ENCODE measurements at places on chromosomes 5 and 9. TPM values are rescaled to one million over a fixed set of nuclear protein-coding genes. Genes with fewer than 3 reads are reported as not detected.

GRCh38 chr9:75447281-75447680, 359.0 kb downstream of the OSTF1 start:
- H3K27ac ChIP-seq: no peak overlapping the region
- DNase-seq: no peak
- no peak overlapping the region for H3K4me3 ChIP-seq
- no peaks in the 10 kb centered on the region for H3K36me3 ChIP-seq

DNA sequence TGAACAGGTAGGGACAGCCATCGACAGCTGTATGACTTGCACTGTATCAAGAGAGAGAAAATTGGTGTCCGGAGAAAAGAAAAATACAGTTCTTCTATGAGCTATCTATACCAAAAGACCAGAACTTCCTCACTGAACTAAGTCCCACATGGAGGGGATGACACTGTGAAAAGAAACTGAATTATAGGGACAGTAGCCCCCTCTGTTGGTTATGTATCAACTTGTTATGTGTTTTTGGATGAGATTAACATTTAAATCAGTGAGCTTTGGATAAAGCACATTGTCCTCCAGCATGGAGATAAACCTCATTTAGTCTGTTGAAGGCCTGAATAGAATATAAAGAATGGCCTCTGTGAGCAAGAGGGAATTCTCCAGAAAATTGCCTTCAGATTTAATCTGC, 176.6 kb upstream of the SH3GL2 start:
- H3K4me1 ChIP-seq: no peaks in the 10 kb centered on the region
- peak; percentile 19 for DNase-seq
- H3K27ac ChIP-seq: no peak overlapping the region
- H3K36me3 ChIP-seq: no peaks in the 10 kb centered on the region

DNA sequence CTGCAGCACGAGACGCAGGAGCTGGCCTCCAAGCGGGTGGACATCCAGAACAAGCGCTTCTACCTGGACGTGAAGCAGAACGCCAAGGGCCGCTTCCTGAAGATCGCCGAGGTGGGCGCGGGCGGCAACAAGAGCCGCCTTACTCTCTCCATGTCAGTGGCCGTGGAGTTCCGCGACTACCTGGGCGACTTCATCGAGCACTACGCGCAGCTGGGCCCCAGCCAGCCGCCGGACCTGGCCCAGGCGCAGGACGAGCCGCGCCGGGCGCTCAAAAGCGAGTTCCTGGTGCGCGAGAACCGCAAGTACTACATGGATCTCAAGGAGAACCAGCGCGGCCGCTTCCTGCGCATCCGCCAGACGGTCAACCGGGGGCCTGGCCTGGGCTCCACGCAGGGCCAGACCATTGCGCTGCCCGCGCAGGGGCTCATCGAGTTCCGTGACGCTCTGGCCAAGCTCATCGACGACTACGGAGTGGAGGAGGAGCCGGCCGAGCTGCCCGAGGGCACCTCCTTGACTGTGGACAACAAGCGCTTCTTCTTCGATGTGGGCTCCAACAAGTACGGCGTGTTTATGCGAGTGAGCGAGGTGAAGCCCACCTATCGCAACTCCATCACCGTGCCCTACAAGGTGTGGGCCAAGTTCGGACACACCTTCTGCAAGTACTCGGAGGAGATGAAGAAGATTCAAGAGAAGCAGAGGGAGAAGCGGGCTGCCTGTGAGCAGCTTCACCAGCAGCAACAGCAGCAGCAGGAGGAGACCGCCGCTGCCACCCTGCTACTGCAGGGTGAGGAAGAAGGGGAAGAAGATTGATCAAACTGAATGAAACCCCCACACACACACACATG, 654 bp downstream of the PURA start:
- H3K4me3 ChIP-seq: peak overlapping the region; percentile 89
- peak overlapping the region; percentile 88 for H3K27ac ChIP-seq
- no peak for DNase-seq
- no peaks in the 10 kb centered on the region for H3K27me3 ChIP-seq
- no peaks in the 10 kb centered on the region for H3K36me3 ChIP-seq

DNA sequence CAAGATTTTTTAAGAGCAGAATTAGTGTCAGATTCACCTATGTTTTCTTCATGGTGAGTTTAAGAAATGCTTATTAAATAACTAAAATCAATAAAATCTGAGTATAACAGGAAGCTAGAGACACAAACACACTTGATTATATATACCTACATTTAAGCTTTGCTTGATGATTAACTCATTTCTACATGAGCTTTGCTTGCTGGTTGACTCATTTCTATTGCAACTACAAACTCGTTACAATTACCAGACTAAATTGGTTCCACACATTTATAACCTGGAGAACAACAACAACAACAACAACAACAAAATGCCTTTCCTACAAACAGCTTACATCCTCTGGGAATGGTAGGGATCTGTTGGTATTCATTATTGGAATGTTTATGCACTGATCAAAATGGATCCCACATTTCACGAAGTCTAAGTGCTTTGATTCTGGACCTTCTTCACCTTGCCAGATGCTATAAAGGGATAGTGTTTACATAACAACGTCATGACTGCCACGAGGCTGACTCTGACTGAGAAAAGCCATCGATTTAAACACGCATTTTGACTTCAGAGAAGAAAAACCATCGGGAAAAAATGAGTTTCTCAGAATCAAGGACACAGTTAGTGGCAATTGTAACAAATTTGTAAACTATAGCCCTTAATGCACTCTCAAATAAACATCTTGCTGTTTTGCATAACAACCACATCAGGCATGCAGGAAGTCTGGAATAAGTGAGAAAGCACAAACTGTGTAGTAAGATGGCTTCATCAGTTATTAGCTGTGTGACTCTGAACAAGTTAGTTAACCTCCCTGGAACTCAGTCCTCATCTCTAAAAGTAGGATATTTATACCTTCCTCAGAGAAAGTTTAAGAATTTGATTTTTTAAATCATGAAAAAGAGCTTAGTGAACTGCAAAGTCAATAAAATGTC, 49.8 kb downstream of the RASEF start:
- DNase-seq: no peak
- no peaks in the 10 kb centered on the region for H3K36me3 ChIP-seq

DNA sequence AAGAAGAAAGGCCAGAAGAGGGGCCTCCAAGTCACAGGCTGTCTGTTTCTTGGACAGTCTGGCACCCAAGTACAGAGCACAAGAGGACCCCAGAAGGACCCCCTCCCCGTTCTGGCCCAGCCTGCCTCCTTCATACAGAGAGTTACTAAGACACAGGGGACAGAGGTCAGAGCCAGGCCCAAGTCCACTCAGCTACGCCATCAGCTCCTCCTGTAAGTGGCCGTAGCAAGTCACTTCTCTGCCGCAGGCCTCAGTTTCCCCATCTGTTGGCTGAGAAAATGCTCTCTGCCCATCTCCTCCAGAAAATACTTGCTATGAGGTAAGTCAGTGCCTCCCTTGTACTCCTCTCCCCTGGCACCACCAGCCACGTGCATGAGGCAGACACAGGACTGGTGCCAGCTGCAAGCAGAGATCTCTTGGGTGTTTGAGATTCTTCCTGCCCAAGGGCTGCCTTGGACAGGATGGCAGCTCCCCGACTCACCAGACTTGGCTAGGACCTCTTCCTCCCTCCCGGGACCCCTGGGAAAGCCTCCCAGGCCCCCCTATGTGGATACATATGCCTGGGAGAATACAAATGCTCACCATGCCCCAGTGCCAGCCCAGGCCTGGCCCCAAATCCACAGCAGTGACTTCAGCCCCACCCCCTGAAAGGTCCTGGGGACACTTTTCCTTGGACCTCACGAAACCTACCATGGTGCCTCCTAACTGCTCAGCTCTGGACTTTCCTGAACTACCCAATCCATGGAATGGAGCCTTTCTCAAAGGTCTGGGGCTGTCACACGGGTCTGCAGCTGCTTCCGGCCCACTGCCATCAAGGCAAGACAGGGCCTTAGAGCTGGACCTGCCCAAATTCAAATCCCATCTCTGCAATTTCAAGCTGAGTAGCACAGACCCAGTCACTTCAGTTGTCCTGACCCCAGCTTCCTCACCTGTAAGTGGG, 5.1 kb downstream of the EEIG1 start:
- H3K36me3 ChIP-seq: no peaks in the 10 kb centered on the region
- H3K4me3 ChIP-seq: no peak overlapping the region
- peaks cover 64% of the 10 kb centered on the region for H3K4me1 ChIP-seq
- no peak for DNase-seq
- no peaks in the 10 kb centered on the region for H3K27me3 ChIP-seq
- no peak overlapping the region for H3K27ac ChIP-seq

DNA sequence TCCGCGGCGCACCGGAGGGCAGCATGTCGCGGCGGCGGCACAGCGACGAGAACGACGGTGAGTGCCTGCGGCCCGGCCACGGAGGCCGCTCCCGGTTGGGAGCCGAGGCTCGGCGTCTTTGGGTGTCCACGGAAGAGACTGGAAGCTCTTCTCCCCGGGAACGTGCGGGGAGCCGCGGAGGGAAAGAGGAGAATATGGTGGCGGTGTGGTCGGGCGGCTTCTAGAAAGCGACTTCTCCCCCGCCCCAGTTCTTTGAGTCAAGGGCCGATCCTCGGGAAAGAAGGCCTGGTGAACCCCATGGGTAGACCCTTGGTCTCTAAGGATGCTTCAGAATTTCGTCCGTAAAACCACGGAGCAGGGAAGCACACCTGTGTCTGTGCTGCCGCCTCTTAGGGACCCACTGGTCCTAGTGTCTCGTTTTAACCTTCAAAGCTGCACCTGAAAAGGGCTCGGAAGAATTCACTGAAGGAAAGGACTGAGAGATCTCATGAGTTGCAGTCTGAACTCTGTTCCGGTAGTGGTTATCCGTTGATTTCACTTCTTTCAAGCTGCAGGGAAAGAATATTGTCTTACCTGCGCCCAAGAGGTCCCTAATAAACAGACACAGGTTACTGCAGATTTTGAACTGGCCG, 354 bp downstream of the NCBP1 start:
- DNase-seq: peak; percentile 3
- H3K4me1 ChIP-seq: peaks cover 54% of the 10 kb centered on the region
- peak overlapping the region; percentile 98 for H3K27ac ChIP-seq
- H3K36me3 ChIP-seq: no peaks in the 10 kb centered on the region
- H3K4me3 ChIP-seq: peak overlapping the region; percentile 89
- no peaks in the 10 kb centered on the region for H3K27me3 ChIP-seq

DNA sequence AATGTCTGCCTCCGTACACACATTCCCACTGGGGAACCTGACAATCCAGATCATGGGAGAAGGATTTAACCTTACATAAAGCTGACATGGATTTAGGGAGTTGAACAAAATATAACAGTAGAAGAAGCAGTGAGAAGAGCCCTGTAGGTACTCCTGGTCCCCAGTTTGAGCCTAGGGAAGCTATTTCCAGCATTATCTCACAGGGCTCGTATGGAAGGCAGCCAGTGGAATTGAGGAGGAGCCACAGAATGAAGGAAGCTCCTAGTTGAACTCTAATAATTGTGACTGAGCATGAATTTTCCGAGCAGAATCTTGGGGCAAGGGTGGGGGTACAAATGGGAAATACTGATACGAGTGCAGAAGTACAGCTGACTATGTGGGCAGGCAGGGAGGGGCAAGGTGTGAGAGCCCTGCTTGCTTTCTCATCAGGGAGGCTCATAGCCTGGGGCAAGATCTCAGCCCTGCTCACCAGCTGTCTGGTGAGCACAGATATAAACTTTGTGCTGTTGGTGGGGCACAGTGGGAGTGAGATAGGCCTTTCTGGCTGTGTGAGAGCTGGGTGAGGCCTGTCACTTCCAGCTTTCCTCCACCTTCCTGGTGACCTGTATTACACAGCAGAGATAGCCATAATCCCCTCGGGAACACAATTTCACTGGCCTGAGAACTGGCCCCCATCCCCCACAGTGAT, 290.7 kb upstream of the IL12B start:
- no peaks in the 10 kb centered on the region for H3K4me1 ChIP-seq
- no peaks in the 10 kb centered on the region for H3K36me3 ChIP-seq
- H3K4me3 ChIP-seq: no peak overlapping the region
- H3K27ac ChIP-seq: no peak overlapping the region

PPP2R2B gene
- not detected for total RNA-seq

DNM1 gene
- total RNA-seq: 0.15 TPM
